ENCODE measurements at places on chromosomes 2 and 18. TPM values are rescaled to one million over a fixed set of nuclear protein-coding genes. Genes with fewer than 3 reads are reported as not detected.

- DNase-seq = no peak
- no peak overlapping the region for H3K27ac ChIP-seq
- H3K27me3 ChIP-seq = no peaks in the 10 kb centered on the region
- no peak overlapping the region for H3K4me3 ChIP-seq
- H3K36me3 ChIP-seq = no peaks in the 10 kb centered on the region
Measured at GRCh38 chr18:39494211-39494896, 1928.8 kb upstream of the CELF4 start.

DNA sequence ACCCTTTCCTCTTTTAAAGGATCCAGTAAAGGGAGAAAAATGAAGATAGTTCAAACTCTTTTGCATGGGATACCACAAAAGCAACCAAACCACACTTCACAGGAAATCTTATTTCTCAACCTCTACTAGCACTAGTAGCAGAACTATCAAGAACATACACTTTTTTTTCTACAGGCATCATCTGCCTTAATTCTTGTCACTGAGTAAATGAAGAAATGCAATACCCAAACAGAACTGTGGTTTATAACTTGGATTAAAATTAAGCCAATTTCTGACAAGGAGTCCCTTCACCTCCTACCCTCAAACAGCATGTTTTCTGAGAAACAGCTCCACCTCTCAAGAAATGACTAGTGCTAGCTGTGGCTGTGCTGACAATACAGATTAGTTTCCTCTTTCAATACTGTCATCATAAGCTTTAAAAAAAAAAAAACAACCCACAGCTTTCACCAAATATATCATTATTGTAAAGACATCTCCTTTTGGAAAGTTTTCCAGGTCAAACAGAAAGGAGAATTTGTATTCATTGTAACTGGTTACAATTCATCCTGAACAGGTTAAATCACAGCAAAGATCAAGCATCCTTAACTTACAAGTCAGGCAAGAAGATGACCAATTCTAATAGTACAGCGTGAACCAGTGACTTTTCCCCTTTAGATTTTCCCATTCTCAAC is 44.4 kb downstream of the PTPN2 start:
- H3K36me3 ChIP-seq = peaks cover 34% of the 10 kb centered on the region
- peak overlapping the region; percentile 87 for H3K27ac ChIP-seq
- H3K4me1 ChIP-seq = peaks cover 72% of the 10 kb centered on the region
- peak; percentile 81 for DNase-seq
- no peaks in the 10 kb centered on the region for H3K27me3 ChIP-seq

DNA sequence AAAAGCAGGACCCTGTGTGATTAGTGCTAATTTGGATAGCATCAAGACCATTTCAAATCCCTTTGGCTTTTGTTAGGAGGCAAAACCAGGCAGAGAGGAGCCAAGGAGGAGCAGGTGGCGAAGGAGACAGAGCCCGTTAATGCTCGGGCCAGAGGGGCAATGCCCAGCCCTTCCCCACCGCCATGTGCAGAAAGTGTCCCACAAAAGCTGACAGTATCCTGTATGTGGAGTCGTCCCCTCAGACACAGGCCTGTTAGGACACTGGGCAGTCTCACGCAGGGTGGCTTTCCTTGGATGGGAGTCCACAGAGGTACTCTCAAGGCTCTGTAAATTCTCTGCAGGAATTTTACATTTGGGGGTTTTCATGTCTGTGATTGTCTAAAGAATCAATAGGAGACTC is 44.8 kb upstream of the TFCP2L1 start:
- no peaks in the 10 kb centered on the region for H3K36me3 ChIP-seq
- H3K27me3 ChIP-seq = peaks cover 4% of the 10 kb centered on the region

DNA sequence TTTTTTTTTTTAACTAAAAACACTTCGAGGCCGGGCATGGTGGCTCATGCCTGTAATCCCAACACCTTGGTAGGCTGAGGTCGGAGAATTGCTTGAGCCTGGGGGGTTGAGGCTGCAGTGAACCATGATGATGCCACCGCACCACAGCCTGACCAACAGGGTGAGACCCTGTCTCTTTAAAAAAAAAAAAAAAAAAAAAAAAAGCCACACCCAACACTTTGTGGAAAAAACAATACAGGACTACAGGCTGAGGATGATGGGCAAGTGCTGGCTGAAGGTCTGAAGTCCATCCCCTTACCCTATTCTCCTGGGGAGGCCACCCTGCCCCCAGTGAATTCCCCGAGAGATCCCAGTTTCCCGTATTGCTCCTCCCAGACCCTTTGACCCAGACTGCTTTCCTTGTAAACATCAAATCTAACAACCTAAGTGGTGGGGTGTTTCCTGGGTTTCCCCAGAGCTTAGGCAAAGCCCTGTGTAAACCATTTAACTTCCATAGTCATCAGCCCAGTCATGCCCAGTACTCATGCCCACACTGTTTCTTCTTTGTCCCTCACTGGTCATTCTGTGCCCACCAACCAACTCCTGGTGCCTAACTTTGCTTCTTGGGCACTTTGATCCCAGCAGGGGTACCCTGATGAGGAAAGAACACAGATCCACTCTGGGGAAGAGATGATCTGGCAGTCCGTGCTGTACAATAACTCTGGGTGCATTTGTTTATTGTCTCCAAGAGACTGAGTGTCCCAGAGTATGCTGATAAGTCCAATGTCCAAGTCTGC is 5.8 kb upstream of the TMEM37 start:
- H3K27me3 ChIP-seq = peaks cover 72% of the 10 kb centered on the region
- H3K4me1 ChIP-seq = no peaks in the 10 kb centered on the region
- H3K36me3 ChIP-seq = no peaks in the 10 kb centered on the region

The EVA1A gene
- total RNA-seq = not detected

The TSPYL6 gene
- total RNA-seq = not detected

The C1QL2 gene
- total RNA-seq = not detected

The ASXL3 gene
- total RNA-seq = not detected

The TMEM150A gene
- 1.7 TPM for total RNA-seq

The GPD2 gene
- 26.1 TPM for total RNA-seq

Data from activated CD8-positive, alpha-beta memory T cell treated with anti-CD3 and anti-CD28 coated beads, Interleukin-2, amount 10 ng/mL, durations not matched to agents 7 days and 5 days (primary cell).